ENCODE measurements at places on chromosomes 3 and 15.

- no peaks in the 10 kb centered on the region for H3K36me3 ChIP-seq
- no peaks in the 10 kb centered on the region for H3K27me3 ChIP-seq
- no peak for DNase-seq
- H3K4me1 ChIP-seq, result no peaks in the 10 kb centered on the region
- H3K4me3 ChIP-seq, result no peak overlapping the region
These were observed 4.6 kb upstream of the DENND4A start for GRCh38 chr15:65796610-65797078.

- H3K27me3 ChIP-seq, result no peaks in the 10 kb centered on the region
- no peak overlapping the region for H3K4me3 ChIP-seq
- H3K4me1 ChIP-seq, result no peaks in the 10 kb centered on the region
- peaks cover 9% of the 10 kb centered on the region for H3K36me3 ChIP-seq
- no peak for DNase-seq
- no peak overlapping the region for H3K27ac ChIP-seq
These were observed 89.7 kb downstream of the RPL39L start for GRCh38 chr3:187049462-187050101.

DNA sequence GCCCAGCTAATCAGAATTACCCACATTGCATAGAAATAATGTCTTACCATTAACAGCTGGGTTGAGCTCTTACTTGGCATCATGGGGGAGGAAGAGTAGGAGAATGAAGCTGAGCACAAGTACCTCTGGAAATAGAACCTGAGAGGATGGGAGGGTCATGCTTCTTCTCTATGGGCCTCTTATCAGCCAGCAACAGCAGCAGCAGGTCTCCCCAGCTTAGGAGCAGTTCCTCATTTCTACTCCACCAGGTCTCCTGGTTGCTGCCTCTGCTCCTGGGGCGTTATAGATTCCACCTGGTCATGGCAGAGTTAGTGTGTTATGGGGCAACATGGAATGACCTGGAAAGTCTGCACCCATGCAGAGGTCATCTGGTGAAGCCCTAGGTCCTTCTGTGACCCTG, 3.4 kb downstream of the FSD2 start:
- no peaks in the 10 kb centered on the region for H3K27me3 ChIP-seq
- H3K4me1 ChIP-seq, result no peaks in the 10 kb centered on the region
- no peak overlapping the region for H3K27ac ChIP-seq
- no peaks in the 10 kb centered on the region for H3K36me3 ChIP-seq

GRCh38 chr3:74592359-74592758, 22.1 kb downstream of the CNTN3 start:
- H3K27me3 ChIP-seq, result no peaks in the 10 kb centered on the region
- no peak overlapping the region for H3K27ac ChIP-seq
- H3K36me3 ChIP-seq, result no peaks in the 10 kb centered on the region
- H3K4me1 ChIP-seq, result no peaks in the 10 kb centered on the region
- no peak overlapping the region for H3K4me3 ChIP-seq

DNA sequence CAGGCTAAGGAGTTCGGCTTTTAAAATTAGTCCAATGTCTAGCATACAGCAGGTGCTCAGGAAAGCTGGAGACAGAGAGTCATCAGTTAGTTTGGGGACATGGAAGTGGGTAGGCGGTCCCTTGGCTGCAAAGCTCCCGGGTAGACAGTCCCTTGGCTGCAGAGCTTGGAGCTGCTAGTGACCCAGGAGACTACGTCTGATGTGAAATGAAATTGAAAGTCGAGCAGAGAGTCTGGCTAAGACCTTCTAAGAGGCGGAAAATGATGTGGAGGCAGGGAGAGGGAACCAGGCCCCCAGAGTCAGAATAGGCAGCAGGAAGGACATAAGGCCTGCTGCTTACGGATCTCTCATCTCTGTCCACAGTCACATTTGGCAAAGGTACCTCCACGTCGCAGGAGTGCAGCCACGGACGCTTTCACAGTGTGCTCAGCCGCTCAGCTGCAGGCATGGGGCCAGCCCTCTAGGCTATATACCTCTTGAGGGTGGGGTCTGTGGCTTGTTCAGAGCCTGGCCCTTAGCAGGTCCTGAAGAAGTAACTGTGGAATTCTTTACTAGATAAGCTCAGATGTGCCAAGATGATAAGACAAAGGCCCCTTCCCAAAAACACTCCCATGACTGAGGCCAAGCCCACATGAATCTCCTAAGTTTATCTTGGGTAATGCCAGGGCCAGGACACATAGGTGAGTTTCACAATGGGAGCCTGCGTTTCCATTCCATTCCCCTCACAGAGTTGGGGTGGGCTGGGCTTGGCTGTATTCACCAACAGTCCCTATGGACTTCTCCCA, 131.7 kb downstream of the XXYLT1 start:
- peaks cover 10% of the 10 kb centered on the region for H3K4me1 ChIP-seq
- no peak overlapping the region for H3K27ac ChIP-seq
- H3K4me3 ChIP-seq, result no peak overlapping the region
- DNase-seq, result no peak
- no peaks in the 10 kb centered on the region for H3K36me3 ChIP-seq

- H3K27me3 ChIP-seq, result no peaks in the 10 kb centered on the region
- H3K4me3 ChIP-seq, result peak overlapping the region; percentile 73
- no peak for DNase-seq
These were observed 402.4 kb downstream of the SHQ1 start for GRCh38 chr3:72445827-72446217.

GRCh38 chr3:152209060-152209459, 59.7 kb upstream of the MBNL1 start:
- no peak overlapping the region for H3K27ac ChIP-seq
- H3K4me1 ChIP-seq, result no peaks in the 10 kb centered on the region
- DNase-seq, result no peak
- H3K27me3 ChIP-seq, result no peaks in the 10 kb centered on the region
- no peaks in the 10 kb centered on the region for H3K36me3 ChIP-seq

DNA sequence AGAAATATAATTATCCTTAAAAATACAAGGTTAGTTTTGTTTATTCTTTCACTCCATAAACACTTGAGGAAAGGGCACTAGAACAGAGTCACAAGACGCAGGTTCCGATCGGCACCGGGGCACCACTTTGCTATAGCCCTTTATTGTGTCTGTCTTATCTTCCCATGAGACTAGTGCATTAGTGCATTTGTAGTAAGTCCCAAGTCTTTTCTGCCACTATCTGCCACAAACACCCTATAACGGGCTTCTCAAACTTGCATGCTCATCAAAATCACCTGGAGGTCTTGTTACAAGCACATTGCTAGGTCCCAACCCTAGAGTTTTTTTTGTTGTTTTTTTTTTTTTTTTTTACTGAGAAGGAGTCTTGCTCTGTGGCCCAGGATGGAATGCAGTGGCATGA, 213.1 kb downstream of the FOXP1 start:
- peaks cover 17% of the 10 kb centered on the region for H3K4me1 ChIP-seq
- no peak for DNase-seq
- no peaks in the 10 kb centered on the region for H3K27me3 ChIP-seq

GRCh38 chr15:62895905-62896316, 146.6 kb upstream of the TPM1 start:
- H3K4me1 ChIP-seq, result peaks cover 33% of the 10 kb centered on the region
- H3K27me3 ChIP-seq, result no peaks in the 10 kb centered on the region
- peak overlapping the region; percentile 67 for H3K27ac ChIP-seq
- no peak overlapping the region for H3K4me3 ChIP-seq

GRCh38 chr15:48802867-48803266, 8.0 kb downstream of the CEP152 start:
- no peaks in the 10 kb centered on the region for H3K27me3 ChIP-seq
- no peak for DNase-seq
- no peaks in the 10 kb centered on the region for H3K36me3 ChIP-seq
- H3K27ac ChIP-seq, result no peak overlapping the region
- no peaks in the 10 kb centered on the region for H3K4me1 ChIP-seq
- no peak overlapping the region for H3K4me3 ChIP-seq

- no peaks in the 10 kb centered on the region for H3K4me1 ChIP-seq
- H3K36me3 ChIP-seq, result peaks cover 6% of the 10 kb centered on the region
- no peak overlapping the region for H3K27ac ChIP-seq
These were observed 22.5 kb downstream of the GPD1L start for GRCh38 chr3:32128936-32129335.

DNA sequence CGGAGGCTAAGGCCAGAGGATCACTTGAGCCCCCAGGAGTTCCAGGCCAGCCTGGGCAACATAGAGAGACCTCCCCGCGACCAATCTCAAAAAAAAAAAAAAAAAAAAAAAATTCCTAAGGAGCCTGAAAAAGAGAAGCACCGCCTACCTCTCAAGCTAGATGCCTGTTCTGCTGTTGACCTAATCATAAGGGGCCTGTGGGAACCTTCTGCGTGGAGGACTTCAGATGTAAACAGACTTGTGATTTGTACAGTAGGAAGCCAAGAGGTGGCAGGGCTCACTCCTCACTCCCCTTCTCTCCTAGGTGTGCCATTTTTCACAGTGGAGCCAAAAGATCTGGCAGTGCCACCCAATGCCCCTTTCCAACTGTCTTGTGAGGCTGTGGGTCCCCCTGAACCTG, 3.2 kb downstream of the TYRO3 start:
- H3K4me1 ChIP-seq, result peaks cover 27% of the 10 kb centered on the region
- H3K4me3 ChIP-seq, result no peak overlapping the region
- no peaks in the 10 kb centered on the region for H3K27me3 ChIP-seq
- no peak for DNase-seq

- no peaks in the 10 kb centered on the region for H3K27me3 ChIP-seq
- no peak for DNase-seq
- no peak overlapping the region for H3K27ac ChIP-seq
These were observed 72.0 kb upstream of the CDIN1 start for GRCh38 chr15:36507458-36507857.

DNA sequence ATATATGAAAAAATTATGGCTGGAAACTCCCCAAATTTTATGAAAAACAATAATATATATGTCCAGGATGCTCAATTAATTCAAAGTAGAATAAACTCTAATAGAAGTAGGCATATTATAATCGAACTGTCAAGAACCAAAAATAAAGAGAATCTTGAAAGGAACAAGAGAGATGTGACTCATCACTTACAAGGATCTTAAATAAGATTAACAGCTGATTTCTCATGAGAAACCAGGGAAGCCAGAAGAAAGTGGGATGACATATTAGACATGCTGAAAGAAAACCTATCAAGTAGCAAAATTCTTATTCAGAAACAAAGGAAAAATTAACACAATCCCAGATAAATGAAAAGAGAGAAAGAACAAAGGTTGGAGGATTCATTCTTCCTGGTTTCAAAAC, 66.8 kb downstream of the FAIM start:
- H3K4me1 ChIP-seq, result no peaks in the 10 kb centered on the region
- no peak overlapping the region for H3K27ac ChIP-seq
- no peaks in the 10 kb centered on the region for H3K27me3 ChIP-seq
- DNase-seq, result no peak
- no peak overlapping the region for H3K4me3 ChIP-seq
- H3K36me3 ChIP-seq, result no peaks in the 10 kb centered on the region

- no peaks in the 10 kb centered on the region for H3K36me3 ChIP-seq
- DNase-seq, result no peak
- H3K27ac ChIP-seq, result no peak overlapping the region
- H3K27me3 ChIP-seq, result no peaks in the 10 kb centered on the region
These were observed 25.9 kb downstream of the ADGRG7 start for GRCh38 chr3:100635273-100635701.

GRCh38 chr3:50202353-50203112, 2.5 kb upstream of the SLC38A3 start:
- H3K27ac ChIP-seq, result no peak overlapping the region
- H3K4me1 ChIP-seq, result peaks cover 17% of the 10 kb centered on the region
- H3K4me3 ChIP-seq, result no peak overlapping the region
- peaks cover 9% of the 10 kb centered on the region for H3K27me3 ChIP-seq

GRCh38 chr15:39582286-39582976, 1.6 kb downstream of the THBS1 start:
- H3K27ac ChIP-seq, result peak overlapping the region; percentile 87
- DNase-seq, result no peak
- H3K4me1 ChIP-seq, result peaks cover 69% of the 10 kb centered on the region
- peak overlapping the region; percentile 53 for H3K4me3 ChIP-seq
- peaks cover 48% of the 10 kb centered on the region for H3K36me3 ChIP-seq

DNA sequence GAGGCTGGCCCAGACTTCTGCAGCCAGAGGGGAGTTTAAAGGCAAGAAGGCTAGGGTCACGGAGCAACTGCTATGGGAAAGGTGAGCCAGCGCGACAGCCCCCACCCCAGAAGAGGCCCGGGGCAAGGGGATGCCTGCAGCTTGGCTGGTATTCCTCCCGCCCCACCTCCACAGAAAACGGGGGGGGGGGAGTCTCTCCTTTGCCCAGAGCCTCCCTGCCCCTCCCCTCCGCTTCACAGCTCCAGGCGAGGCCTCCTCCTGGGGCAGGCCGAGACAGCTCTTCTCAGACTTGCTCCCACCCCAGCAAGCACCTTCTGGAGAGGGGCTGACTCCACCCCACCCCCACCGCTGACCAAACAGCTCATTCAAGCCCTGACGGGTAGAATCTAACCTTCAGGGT, 13.4 kb downstream of the ANP32A start:
- H3K4me3 ChIP-seq, result no peak overlapping the region
- no peaks in the 10 kb centered on the region for H3K27me3 ChIP-seq
- peaks cover 57% of the 10 kb centered on the region for H3K4me1 ChIP-seq
- no peaks in the 10 kb centered on the region for H3K36me3 ChIP-seq
- no peak overlapping the region for H3K27ac ChIP-seq

DNA sequence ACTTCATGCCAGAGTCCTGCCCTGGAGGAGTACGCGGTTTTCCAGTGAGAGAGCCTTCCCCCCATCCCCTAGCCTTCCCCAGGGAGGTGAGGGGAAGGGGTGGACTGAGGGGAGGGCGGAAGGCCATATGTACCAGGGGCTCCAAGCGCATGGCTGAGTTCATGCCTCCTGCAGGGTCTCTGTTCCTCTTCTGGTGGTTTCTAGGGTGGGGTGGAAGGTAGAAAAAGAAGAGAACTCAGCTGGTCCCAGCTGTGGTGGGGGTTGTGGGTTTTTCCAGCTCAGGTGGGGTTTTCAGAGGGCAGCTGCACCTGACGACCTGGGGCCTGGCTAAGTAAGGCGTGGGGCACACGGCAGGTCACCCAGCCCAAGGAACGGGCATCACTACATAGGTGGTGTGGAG, 10.7 kb upstream of the IQSEC1 start:
- no peaks in the 10 kb centered on the region for H3K27me3 ChIP-seq
- H3K4me3 ChIP-seq, result no peak overlapping the region
- H3K27ac ChIP-seq, result no peak overlapping the region
- DNase-seq, result no peak

DNA sequence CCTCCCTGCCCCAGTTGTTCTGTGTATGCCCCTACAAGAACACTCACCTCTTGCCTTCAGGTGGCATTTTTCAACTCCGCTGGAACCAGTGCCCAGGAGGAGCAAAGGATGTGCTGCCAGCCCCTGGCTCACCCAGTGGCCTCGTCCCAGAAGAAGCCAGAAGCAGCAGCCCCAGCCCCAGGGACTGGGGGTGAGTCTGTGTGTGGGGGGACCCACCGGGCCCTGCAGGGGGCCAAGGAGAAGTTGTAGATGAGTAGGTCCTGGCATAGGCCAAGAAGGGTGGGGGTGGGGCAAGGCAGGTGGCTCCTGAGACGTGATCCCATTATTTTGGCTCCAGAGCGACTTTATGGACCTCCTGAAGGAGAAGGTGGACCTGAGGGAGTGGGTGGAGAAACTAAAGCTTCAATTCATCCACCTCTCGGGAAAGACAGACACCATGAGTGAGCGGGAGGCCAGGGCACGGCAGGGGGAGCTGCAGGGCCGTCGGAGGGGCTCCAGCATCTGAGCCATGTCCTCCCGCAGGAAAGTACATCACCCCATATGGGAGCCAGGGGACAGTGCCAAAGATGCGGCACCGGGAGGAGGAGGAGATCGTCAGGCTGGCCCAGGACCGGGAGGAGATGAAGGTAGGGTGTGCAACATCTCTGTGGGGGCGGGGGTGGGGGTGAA, 29.3 kb downstream of the NGRN start:
- no peak for DNase-seq
- H3K4me1 ChIP-seq, result no peaks in the 10 kb centered on the region
- no peak overlapping the region for H3K27ac ChIP-seq
- no peaks in the 10 kb centered on the region for H3K27me3 ChIP-seq

- no peaks in the 10 kb centered on the region for H3K27me3 ChIP-seq
- H3K27ac ChIP-seq, result no peak overlapping the region
- no peaks in the 10 kb centered on the region for H3K4me1 ChIP-seq
- H3K4me3 ChIP-seq, result no peak overlapping the region
These were observed 63.4 kb upstream of the CSPG4 start for GRCh38 chr15:75776065-75776423.

All from vagina (tissue), 2 donors.